Endothelial cell of umbilical vein (primary cell): ENCODE measurements at places on chromosomes 1 and 21. TPM values are rescaled to one million over a fixed set of nuclear protein-coding genes. Genes with fewer than 3 reads are reported as not detected.

The DPH5 gene
- 34.7 and 43.6 TPM in 2 replicates for polyA plus RNA-seq

The USP24 gene
- polyA plus RNA-seq, result 7.4 and 8.2 TPM in 2 replicates

The DPT gene
- polyA plus RNA-seq, result not detected in 2 replicates

The KCNH1 gene
- not detected in 2 replicates for polyA plus RNA-seq

The LCE6A gene
- polyA plus RNA-seq, result not detected in 2 replicates

The IFNLR1 gene
- polyA plus RNA-seq, result 0.01 TPM in 1 of 2 replicates, not detected in the other

The C1orf226 gene
- 1.8 and 2.5 TPM in 2 replicates for polyA plus RNA-seq

The SLC5A9 gene
- polyA plus RNA-seq, result not detected in 2 replicates

The TMEM234 gene
- polyA plus RNA-seq, result 21.3 and 23.2 TPM in 2 replicates

The IL6R gene
- 4.2 and 5.1 TPM in 2 replicates for polyA plus RNA-seq

The SH2D2A gene
- polyA plus RNA-seq, result 0.41 and 0.92 TPM in 2 replicates

DNA sequence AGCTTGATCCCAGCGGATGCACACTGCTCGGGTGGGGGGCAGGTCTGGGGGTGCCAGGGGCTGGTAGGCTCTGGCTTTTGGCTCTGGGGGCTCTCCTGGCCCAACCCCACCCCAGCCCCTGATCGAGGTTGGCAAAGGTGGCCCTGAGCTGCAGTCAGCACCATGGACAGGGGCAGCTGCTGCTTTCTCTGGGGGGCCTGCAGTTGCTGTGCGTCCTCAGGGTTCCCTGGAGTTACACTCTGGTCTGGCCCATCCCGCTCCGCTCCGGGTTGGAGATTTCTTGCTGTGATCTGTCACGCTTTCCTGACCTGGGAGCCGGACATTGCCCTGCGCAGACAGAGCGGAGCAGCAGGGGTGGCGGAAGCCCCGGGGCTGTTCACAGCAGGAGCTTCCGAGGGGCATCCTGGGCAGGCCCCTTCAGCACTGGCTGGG is 8.0 kb upstream of the PLCH2 start:
- peak; percentile 5 for DNase-seq

DNA sequence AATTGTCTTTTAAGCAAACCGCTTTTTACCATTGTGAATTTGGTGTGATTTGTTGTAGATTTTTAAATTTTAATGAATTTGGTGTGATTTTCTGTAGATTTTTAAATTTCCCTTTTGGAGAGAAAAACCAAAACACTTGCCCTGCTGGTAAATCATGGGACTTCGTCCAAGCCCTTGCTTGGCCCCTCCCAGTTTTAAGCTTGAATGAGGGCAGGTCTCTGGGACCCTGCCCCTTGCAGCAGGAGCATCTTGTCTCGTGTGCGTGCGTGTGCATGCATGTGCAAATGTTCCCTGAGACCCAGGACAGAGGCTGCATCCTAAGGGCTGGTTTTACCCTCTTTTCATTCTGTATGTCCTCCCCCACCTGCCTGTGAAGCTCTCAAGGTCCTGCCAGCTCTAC is 248.6 kb downstream of the GREM2 start:
- DNase-seq, result no peak

GRCh38 chr1:59455206-59455605 is 158.3 kb downstream of the FGGY start:
- DNase-seq, result peak; percentile 28

DNA sequence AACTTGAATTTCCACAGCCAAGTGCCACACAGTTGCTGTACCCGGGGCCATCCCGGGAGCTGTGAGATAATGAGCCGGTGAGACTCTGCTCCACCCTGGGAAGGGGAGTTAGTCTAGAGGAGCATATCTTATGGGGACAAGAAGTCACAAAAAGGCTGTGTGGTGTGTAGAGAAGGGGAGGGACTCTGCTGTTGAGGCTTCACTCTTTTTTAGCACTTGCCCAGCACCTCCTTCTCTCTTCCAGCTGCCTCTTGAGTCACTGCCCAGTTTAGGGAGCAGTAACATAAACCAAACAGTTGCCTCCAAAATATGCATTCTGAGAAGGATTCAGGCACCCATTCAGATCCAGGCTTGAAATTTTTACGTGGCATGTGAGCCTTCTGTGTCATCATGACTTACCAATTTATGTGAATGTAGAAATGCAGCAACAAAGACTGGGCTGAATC is 744 bp upstream of the WDR26 start:
- DNase-seq, result peak; percentile 42

- no peak for DNase-seq
Observed at GRCh38 chr1:22507587-22507986, 55.7 kb upstream of the EPHA8 start.

DNA sequence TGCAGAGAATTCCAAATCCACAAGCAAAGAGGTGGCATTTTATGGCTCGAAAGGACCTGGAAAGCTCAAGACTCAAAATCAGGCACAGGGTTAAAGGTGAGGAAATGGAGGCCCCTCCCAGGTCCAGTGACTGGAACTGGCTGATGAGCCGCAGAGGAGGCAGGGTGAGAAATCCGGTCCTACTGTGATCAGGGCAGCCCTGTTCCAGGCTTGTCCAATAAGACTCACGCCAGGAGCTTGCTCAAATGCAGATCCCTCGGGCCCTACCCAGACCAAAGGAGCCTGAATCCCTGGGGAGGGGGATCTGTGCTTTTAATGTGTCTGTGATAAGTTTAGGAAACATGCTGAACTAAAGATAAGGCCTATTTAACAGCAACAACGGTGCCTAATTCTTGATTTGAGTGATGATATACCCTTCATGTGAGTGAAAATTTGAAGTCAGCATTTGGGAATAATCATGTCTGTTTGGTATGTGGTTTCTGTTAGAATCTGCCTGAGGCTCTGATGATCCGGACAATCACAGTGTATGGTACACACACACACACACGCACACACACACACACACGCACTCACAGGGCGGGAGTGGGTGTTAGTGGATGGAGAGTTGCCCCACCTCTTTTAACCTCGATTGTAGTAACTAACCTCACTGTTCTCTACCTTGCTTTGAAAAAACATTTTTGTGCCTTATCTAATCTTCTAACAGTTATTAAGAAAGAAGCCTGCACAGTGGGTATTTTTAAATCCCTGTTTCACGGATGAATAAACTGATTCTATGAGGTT is 54.1 kb upstream of the LYST start:
- DNase-seq, result no peak

- no peak for DNase-seq
Observed at GRCh38 chr1:215005078-215005477, 77.5 kb upstream of the KCNK2 start.

DNA sequence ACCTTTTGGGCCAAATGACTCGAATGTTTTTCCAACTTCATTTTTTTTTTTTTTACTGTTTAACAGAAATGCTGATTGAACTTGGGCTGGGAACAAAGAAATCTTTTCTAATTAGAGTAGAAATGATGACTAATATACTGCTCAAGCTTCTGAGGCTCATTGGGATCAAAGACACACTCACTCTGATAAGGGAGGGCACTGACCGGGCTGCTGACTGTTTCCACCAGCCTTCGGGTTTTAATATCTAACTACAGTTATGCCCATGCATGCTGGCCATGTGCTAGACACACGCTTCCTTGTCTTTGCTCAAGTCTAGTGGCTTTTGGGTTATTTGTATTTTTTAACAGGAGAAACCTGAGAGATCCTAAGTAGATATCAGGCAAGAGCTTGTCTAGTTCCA is 16.8 kb downstream of the ZBTB18 start:
- DNase-seq, result peak; percentile 25

GRCh38 chr1:89954401-89954800 is 40.5 kb upstream of the ZNF326 start:
- DNase-seq, result no peak

- peak; percentile 41 for DNase-seq
Observed at GRCh38 chr1:9724706-9725476, 73.4 kb downstream of the PIK3CD start.

GRCh38 chr1:228378090-228378872 is 28.4 kb downstream of the TRIM11 start:
- peak; percentile 36 for DNase-seq

DNA sequence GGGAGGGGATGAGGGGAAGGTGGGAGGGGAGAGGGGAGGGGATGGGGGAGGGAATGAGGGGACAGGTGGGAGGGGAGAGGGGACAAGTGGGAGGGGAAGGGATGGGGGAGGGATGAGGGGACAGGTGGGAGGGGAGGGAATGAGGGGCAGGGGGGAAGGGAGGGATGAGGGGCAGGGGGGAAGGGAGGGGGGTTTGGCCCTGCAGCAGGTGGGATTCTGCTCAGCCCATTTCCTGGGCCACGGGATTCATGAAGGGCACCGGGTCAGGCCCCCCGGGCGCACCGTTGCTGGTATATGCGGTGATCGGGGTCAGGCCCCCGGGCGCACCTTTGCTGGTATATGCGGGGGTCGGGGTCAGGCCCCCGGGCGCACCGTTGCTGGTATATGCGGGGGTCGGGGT is 15.1 kb upstream of the SAMD11 start:
- no peak for DNase-seq

- no peak for DNase-seq
Observed at GRCh38 chr1:109904105-109904817, 6.4 kb upstream of the CSF1 start.

GRCh38 chr1:57461405-57461804 is 37.5 kb upstream of the DAB1 start:
- no peak for DNase-seq

- no peak for DNase-seq
Observed at GRCh38 chr21:33373451-33373850, 29.8 kb upstream of the IFNGR2 start.

- DNase-seq, result no peak
Observed at GRCh38 chr1:43074244-43074643, 97.8 kb downstream of the EBNA1BP2 start.

DNA sequence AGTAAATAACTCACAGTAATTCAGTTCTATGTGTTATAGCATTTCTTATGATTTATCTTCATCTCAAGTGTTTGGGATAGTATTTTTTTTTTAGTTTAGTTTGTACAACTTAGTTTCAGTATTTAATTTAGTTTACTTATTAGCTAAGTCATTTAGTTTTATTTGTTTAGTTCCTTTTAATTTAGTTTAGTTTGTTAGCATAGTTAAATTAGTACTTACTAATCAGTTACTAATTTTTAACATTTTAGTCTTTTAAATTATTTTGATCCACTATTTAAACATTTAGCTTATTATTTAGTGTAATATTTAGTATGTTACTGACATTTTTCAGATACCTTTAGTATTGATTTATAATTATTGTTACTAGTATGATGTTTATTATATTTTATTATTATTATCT is 85.2 kb upstream of the SIPA1L2 start:
- no peak for DNase-seq
